Naive B cell (primary cell): ENCODE measurements at places on chromosomes 11 and 22. TPM values are rescaled to one million over a fixed set of nuclear protein-coding genes. Genes with fewer than 3 reads are reported as not detected.
A peak's percentile ranks its signal among the peaks of the same experiment; 100 is the strongest.

GRCh38 chr22:29633514-29634312 lies 30.3 kb downstream of the NF2 start:
- no peaks in the 10 kb centered on the region for H3K27me3 ChIP-seq
- no peak overlapping the region for H3K27ac ChIP-seq
- peaks cover 23% of the 10 kb centered on the region for H3K4me1 ChIP-seq
- no peak for DNase-seq
- no peaks in the 10 kb centered on the region for H3K36me3 ChIP-seq

DNA sequence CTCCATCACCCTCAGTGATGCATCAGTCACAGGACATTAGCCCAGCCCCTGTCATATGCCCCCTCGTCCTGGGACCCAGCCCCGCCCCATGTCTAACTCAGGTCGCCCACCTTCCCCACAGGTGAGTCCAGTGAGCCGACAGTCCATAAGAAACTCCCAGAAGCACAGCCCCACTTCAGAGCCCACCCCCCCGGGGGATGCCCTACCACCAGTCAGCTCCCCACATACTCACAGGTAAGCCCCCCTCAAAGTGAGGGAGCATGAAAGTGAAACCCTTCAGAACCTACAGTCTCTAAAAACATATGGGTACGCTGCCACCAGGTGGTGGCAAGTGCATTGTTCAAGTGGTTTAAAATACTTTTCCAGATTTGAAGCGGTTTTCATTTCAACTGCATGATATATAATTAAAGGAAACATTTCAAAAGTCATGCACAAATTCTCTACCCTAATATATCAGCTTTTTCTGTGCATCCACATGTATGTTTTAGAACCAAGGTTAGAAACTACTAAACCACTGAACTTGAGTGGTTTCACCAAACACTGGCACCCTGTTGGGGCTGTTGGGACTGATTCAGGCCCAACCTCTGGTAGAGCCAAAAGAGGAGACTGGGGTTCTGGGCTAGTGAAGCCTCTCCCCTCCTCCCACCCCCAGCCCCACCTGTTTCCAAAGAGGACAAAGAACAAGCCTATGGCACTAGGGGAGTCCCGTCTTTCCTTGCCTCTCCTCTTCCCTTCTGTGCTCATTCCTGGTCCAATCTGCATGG lies 17.3 kb downstream of the EPS8L2 start:
- DNase-seq = peak; percentile 68
- H3K27me3 ChIP-seq = no peaks in the 10 kb centered on the region
- H3K4me1 ChIP-seq = peaks cover 26% of the 10 kb centered on the region
- peak overlapping the region; percentile 90 for H3K4me3 ChIP-seq
- peak overlapping the region; percentile 93 for H3K27ac ChIP-seq

GRCh38 chr11:1028291-1028540 lies 8.3 kb downstream of the MUC6 start:
- H3K27me3 ChIP-seq = no peaks in the 10 kb centered on the region
- H3K36me3 ChIP-seq = peaks cover 1% of the 10 kb centered on the region
- H3K27ac ChIP-seq = no peak overlapping the region

DNA sequence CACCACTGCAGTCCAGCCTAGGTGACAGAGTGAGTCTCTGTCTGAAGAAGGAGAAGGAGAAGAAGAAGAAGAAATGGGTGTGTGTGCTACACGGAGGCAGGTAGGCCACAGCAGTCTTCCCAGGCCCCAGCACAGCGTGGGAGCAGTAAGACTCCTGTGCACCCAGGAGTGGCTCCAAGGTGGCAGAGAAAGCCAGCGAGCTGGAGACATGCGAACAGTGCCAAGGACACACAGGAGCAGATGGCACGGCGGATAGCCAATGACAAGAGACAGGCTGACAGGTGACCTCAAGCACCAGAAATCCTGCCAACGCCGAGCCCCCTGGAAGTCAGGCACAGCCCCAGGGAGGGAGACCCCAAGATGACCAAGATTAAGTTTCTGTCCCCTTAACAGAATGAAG lies 9.0 kb upstream of the SCGB1A1 start:
- no peak overlapping the region for H3K27ac ChIP-seq
- no peak overlapping the region for H3K4me3 ChIP-seq
- H3K27me3 ChIP-seq = no peaks in the 10 kb centered on the region
- DNase-seq = no peak

DNA sequence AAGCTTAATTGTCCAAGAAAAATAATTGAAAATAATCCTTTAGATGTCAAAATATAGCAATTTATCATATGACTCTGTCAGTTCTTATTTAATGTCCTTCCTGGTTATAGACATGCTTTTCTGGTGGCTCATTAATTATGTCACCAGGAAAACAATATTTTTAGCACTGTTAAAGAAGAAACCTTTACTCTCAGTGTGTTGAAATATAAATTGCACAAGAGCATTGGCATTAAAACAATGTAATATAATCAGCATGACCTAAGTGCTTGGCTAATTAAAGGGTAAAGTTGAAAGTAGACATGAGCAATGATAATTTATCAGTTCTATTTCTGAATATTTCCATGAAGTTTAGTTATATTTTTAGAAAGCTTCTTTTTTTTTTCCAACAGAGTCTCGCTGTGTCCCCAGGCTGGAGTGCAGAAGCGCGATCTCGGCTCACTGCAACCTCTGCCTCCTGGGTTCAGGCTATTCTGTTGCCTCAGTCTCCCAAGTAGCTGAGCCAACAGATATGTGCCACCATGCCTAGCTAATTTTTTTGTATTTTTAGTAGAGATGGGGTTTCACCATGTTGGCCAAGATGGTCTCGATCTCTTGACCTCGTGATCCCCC lies 232.3 kb downstream of the JRKL start:
- H3K27me3 ChIP-seq = peaks cover 3% of the 10 kb centered on the region
- H3K36me3 ChIP-seq = no peaks in the 10 kb centered on the region
- DNase-seq = no peak
- no peaks in the 10 kb centered on the region for H3K4me1 ChIP-seq
- no peak overlapping the region for H3K4me3 ChIP-seq

DNA sequence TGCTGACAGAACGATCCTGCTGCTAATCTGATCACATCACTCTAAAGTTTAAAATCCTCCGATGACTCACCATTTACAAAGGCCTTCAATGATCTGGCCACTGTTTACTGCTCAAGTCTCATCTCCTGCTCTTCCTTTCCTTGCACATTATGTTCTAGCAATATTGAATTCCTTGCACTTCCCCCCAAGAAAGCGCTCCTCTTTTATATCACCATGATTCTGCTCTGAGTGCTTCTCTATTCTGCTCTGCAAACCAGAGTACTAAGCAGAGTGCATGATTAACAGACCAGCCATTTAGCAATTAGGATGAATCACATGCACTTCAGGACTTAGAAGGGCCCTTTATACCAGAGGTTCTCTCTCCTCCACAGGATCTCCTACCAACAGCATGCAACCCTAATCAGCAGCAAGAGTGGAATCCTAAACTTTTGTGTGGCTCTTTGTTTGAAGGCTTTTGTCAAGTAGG lies 1122.8 kb upstream of the CCDC90B start:
- H3K27ac ChIP-seq = no peak overlapping the region
- DNase-seq = no peak
- no peaks in the 10 kb centered on the region for H3K27me3 ChIP-seq
- no peaks in the 10 kb centered on the region for H3K4me1 ChIP-seq
- H3K36me3 ChIP-seq = no peaks in the 10 kb centered on the region

The TMEM45B gene
- not detected for polyA plus RNA-seq

The RAB38 gene
- not detected for polyA plus RNA-seq

The AGBL2 gene
- polyA plus RNA-seq = 4.8 TPM

The TLCD5 gene
- not detected for polyA plus RNA-seq
